ENCODE measurements at places on chromosomes 2 and 18. TPM values are rescaled to one million over a fixed set of nuclear protein-coding genes. Genes with fewer than 3 reads are reported as not detected.
A peak's percentile ranks its signal among the peaks of the same experiment; 100 is the strongest.

DNA sequence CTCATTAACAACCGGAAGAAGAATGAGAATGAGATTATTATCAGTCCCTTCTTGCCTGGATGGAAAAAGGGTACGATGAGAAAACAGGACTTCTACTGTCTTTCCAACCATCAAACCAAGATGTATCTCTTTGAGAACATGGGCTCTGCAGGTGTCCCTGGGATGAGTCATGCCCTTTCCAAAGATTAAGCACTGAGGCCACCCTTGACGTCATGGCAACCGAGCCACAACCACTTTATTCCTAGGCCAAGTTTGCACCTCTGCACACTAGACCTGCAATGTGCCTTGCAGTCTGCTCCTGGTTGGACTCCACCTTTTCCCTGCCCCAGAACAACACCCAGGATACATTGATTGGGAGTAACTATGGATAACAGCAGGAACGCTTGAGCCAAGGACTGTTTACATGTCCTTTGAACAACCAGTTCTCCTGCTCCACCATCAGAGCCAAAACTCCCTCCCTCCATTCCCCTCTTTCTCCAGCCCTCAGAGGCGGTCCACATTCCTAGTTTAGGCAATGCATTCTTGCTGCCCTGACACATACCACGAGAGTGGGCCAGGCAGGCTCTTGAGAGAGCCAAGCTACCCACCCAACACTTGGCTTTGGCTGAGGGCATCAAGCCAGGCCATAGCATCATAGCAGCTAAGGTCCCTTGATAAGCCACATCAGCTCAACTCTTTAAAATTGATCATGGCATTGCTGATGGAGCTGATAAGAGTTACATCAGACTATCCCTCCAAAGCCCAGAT lies 310.7 kb downstream of the TNS1 start:
- no peak overlapping the region for H3K27ac ChIP-seq
- H3K4me1 ChIP-seq, result no peaks in the 10 kb centered on the region
- no peaks in the 10 kb centered on the region for H3K27me3 ChIP-seq
- H3K36me3 ChIP-seq, result no peaks in the 10 kb centered on the region
- no peak overlapping the region for H3K4me3 ChIP-seq
- DNase-seq, result peak; percentile 38

- H3K4me3 ChIP-seq, result no peak overlapping the region
- no peaks in the 10 kb centered on the region for H3K36me3 ChIP-seq
- H3K4me1 ChIP-seq, result no peaks in the 10 kb centered on the region
- no peaks in the 10 kb centered on the region for H3K27me3 ChIP-seq
These were observed 132.7 kb downstream of the PTGR3 start for GRCh38 chr18:75076286-75076685.

GRCh38 chr18:32244881-32245280 lies 55.0 kb downstream of the MEP1B start:
- H3K36me3 ChIP-seq, result no peaks in the 10 kb centered on the region
- no peak overlapping the region for H3K27ac ChIP-seq
- H3K4me1 ChIP-seq, result no peaks in the 10 kb centered on the region
- no peak overlapping the region for H3K4me3 ChIP-seq
- H3K27me3 ChIP-seq, result no peaks in the 10 kb centered on the region

DNA sequence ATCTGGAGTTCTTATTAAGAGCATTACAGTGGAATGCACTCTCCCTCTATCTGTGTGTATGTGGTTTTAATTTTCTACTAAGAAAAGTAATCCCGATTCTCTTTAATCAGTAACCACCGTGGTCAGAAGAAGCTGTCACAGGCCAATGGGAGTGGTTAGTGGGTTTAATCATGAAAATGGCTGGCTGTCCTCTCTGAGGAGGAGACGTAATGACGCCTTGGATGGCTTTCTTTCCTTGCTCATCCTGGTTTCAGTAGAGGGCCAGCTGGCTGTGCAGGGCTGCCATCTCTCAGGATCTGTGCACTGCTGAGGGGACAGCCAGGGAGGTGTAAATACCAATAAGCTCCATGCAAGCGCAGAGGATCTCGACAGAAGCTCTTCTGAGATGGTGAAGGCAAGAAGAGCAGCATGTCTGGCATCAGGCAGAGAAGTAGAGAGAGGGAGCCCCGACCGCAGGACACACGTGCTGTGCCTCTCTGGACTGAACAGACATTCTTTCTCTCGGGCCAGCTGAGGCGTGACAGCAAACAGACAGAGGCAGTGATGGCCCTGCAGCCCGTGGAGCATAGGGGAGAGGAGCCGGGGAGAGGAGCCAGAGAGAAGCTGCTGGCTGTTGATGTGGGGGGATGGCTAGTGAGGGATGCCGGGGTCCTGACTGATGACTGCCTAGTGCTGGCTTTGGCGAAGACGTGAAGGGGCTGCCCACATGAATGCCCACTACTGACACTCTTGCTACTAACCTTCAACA lies 65.1 kb upstream of the DAPL1 start:
- no peak overlapping the region for H3K27ac ChIP-seq
- no peaks in the 10 kb centered on the region for H3K36me3 ChIP-seq
- H3K27me3 ChIP-seq, result no peaks in the 10 kb centered on the region

Gene CLEC4F
- 0.46 TPM for polyA plus RNA-seq
